ENCODE measurements at places on chromosomes 13 and 19. TPM values are rescaled to one million over a fixed set of nuclear protein-coding genes. Genes with fewer than 3 reads are reported as not detected.

GRCh38 chr19:6587093-6587820 lies 3.7 kb downstream of the CD70 start:
- no peak for DNase-seq

GRCh38 chr13:21013682-21014038 lies 47.7 kb downstream of the LATS2 start:
- no peak for DNase-seq

DNA sequence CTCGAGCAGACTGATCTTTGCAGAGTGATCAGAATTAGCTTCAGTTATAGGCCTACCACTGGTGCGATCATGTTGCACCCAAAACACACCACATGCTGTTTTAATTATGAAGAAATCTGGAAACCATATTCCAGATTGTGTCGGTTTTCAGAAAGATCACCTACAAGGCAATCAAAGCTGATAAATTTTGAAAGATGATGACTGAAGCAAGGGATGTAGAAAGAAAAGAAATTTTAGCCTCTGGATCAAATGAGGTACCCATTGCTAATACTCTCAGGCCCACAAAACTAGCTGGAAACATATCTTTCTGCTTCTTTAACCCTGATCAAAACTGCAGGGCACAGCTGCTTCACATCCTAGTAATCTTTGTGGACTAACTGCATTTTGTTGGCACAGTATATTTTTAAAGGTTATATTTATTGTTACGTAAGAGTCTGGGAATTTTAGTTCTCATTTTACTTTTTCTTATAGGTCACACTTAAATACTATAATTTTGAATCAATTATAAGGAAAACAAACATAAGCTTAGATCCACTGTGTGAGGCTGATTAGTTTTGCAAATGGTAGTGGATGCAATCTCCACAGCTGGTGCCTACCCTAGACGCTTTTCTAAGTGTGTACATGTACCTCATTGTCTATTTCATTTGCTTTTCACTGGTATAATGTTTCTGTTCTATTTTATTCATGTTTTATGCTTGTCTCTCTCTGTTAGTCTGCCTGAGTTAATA lies 150.9 kb downstream of the RGCC start:
- no peak for DNase-seq

DNA sequence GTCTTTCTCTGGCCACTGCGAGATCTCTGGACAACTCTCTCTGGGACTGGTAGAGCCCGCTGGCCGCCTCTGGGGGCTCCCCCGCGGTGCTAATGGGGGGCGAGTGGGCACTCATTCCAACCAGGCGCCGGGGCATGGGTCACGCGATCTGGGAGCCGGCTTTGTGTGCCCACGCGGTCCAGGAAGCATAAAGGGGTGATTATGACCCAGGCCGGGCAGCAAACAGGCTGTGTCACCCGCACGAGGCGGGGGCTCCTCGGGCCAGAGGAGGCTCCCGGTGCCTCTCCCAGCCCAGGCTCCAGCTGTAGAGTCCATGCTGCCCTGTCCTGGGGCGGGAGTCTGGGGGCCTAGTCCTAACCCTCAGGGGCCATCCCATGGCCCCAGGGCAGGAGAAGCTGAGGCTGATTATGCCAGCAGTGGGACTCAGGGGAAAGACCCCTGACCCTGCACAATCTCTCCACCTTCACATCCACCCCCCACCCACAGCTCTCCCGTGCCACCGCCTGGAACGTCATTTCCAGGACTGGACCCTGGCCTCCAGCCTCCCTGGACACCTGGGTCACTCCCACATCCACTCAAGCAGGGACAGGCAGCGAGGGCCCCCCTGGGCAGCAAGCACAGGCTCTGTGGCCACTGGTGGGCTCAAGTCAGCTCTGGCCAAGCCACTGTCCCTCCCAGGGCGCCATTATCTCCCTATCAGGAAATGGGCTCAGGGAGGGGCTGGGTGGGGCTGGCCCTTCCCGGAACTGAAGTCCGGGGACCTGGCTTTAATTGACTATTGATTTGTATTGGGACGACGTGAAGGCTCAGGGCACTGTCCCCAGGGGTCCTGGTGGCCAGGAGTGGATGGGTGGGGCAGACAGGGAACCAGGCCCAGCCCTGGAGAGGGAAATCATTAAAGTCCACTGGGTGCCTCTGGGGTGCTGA lies 50.0 kb downstream of the PTPRS start:
- DNase-seq, result peak; percentile 80

- DNase-seq, result no peak
These were observed 13.3 kb downstream of the SIAH3 start for GRCh38 chr13:45838171-45838745.

DNA sequence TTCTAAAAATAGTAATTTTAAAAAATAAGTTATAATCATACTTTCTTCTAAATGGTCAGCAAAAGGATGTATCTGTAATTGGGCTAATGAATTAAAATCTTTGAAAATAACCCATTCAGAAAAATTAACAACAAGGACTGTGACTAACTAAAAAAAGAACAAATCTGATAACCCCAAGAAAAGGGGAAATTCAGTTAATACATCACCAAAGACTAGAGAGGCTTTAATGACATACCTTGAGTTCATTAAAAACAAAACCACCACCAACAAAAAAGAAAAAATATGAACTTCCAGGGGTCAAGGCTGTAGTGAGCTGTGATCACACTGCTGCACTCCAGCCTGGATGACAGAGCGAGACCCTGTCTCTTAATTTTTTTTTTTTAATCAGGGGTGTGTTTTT lies 121.8 kb downstream of the TBC1D4 start:
- DNase-seq, result no peak

- DNase-seq, result no peak
These were observed 135.0 kb downstream of the DLEU7 start for GRCh38 chr13:50708461-50708860.

GRCh38 chr13:93290503-93290902 lies 63.9 kb downstream of the GPC6 start:
- no peak for DNase-seq

DNA sequence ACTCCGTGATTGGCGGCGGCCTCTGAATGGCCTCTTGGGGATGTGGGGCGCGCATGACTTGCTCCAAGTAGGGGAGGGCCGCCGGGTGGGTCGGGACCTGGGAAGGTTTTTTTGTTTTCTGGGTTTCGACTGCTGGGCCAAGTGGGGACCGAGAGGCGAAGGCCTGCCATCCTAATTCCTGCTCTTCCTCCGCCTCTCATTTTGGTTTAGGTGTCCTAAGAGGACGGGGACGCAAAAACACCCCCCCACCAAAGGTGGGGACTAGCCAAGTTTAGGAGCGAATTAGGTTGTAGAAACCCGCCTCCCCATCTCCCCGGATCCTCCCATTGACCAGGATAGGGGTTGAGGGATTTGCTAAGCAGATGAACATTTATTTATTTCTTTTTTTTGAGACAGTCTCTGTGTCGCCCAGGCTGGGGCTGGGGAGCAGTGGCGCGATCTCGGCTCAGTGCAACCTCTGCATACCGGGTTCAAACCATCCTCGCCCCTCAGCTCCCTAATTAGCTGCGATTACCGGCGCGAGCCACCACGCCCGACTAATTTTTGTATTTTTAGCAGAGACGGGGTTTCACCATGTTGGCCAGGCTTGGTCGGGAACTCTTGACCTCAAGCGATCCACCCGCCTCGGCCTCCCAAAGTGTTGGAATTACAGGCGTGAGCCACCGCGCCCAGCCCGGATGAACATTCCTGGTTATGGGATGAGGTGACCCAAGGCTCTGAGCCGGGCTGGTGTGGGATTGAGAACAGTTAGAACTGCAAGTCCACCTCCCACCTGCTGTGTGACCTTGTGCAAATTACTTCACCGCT lies 838 bp downstream of the PPP2R1A start:
- peak; percentile 62 for DNase-seq

- DNase-seq, result no peak
These were observed 615.5 kb upstream of the KLHL1 start for GRCh38 chr13:70723732-70724131.

GRCh38 chr13:34352958-34353357 lies 535.0 kb downstream of the RFC3 start:
- DNase-seq, result no peak

- no peak for DNase-seq
These were observed 7.7 kb downstream of the DIS3 start for GRCh38 chr13:72774019-72774418.

GRCh38 chr19:35236638-35237400 lies 8.3 kb upstream of the FAM187B start:
- no peak for DNase-seq

DNA sequence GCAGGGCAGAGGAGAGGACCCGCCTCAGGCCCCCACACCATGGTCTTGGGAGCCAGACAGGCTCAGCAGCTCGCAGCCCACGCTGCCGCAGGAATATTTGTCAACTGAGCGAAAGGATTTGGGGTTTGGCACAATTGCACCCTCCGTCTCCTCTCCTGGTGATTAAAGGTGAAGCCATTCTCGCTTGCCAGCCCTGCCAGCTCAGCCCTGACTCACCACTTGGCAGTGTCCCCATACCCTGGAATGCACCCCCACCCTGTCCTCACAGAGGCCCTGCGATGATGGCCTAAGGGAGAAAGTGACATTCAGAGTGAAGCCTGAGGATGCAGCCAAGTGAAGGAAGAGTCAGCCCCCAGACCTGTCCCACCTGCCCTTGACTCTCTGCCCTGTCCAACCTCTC lies 18.8 kb downstream of the CYTH2 start:
- no peak for DNase-seq

DNA sequence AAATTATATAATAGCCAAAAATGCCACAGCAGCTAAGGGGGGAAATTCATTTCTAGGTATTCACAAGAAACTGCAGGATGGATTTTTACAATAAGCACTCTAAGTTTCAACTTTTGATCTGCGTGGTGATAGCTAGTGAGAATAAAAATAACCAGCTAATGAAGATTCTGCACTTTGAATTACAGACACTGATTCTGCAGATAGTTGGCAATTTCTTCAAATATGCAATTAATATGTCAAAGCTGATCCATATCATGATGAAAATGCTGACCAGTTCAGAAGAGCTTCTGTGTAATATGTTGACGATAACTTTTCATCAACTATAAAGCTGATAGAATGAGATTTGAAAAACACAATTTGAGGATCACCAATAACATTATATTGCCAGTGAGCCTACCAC lies 1272.9 kb downstream of the EFNB2 start:
- DNase-seq, result no peak

DNA sequence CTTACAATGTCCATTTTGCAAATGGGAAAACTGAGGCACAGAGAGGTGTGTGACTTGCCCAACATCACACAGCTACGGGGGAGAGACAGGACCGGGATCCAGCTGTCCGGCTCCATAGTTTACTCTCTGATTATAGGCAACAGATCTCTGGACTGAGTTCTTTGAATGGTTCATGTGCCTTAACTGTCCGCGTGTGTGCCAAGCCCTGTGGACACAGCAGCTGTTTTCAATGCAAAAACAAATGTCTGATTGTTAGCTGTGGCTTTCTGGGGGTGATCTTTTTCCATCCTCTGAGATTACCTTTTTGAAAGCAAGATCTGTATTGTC lies 94.1 kb downstream of the KL start:
- no peak for DNase-seq

DNA sequence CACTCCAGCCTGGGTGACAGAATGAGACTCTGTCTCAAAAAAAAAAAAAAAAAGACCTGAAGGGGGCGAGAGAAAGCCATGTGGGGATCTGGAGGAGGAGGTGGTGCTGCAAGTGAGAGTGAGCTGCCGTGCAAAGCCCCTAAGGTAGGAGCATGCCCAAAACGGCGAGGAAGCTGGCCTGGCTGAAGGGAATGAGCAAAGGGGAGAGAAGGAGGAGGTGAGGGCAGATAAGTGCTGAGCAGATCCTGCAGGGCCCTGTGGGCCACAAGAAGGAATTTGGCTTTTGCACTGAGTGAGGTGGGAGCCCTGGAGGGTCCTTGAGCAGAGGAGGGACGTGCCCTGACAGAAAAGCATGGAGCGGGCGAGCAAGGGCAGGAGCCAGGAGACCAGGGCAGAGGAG lies 19.4 kb upstream of the ADGRE5 start:
- no peak for DNase-seq

- DNase-seq, result no peak
These were observed 22.6 kb downstream of the KDM4B start for GRCh38 chr19:4991538-4991937.

DNA sequence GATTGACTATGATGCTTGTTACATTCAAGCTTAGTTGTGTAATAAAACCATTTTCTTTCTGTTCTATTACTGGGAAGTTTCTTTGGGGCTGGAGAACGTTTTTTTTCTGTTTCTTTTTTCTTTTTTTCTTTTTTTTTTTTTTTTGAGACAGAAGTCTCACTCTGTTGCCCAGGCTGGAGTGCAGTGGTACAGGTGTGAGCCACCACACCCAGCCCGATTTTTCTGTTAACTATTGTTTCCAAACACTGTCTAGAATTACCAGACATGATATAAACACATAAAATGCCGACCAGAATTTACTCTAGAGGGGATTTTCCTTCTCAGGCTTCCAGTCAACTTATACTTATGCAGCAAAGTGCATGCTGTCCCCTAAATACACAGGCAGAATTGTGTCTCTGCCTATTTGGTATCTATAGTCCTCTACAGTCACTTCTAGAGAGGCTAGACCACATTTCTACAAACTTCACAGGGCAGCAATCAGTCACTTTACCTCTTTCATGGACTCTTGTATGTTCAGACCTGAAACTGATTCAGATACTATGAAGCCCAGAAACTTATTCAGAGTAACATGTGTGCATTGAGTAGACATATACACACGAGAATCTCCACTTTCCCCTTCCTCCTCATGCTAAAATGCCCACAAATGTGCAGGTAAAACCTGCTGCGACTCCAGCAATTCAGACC lies 121.2 kb downstream of the ZNF737 start:
- DNase-seq, result no peak

DNA sequence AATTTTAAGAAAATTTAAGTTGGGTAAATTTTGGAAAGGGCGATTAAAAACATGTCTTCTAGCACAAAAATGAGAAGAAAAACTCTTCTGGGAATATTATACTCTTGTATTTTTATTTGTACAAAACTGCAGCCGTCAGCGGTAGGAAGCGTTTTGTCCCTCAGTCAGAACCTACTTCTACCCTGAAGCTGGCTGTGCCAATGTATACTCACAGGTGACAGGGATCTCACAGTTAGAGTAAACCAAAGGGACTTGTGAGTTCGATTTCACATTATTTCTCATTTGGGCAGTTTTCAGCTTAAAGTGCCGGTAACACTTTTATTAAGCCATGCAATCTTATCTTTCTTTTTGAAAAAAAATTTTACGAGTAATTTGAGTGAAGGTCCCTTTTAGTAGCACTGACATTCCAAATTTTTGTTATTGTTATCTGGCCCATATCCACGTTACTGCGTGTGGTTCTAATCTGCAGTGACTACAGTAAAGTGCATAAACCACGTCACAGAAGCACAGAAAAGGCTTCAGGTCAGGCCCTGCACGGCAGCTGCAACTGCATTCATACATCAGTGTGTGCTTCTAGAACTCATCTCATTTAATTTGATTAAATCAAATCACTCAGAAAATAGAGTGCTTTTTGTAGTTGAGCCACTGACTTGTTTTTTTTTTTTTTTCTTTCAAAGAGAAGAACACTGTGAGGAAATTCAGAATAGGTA lies 387.3 kb downstream of the LIG4 start:
- DNase-seq, result no peak

Gene URAD
- total RNA-seq, result not detected

Gene CEACAM3
- 3.3 TPM for total RNA-seq

Gene SLC7A10
- 9.0 TPM for total RNA-seq

Gene P2RY11
- 9.9 TPM for total RNA-seq

Gene UPK1A
- not detected for total RNA-seq

Gene CYP4F11
- total RNA-seq, result 2.1 TPM

Gene LIN7B
- total RNA-seq, result 9.8 TPM

Gene ZNF208
- total RNA-seq, result 11.7 TPM

Gene NOP53
- 297 TPM for total RNA-seq

Gene DPF1
- total RNA-seq, result not detected

Gene CYP2A7
- total RNA-seq, result not detected

Gene APOC4
- not detected for total RNA-seq

Gene DAND5
- total RNA-seq, result not detected

Gene FBL
- total RNA-seq, result 132 TPM

Gene EID2B
- 4.3 TPM for total RNA-seq

Gene CEACAM6
- total RNA-seq, result 1.1 TPM

Gene CASP14
- not detected for total RNA-seq

Measured in sciatic nerve (tissue), 2 donors.